ENCODE measurements at places on chromosomes 7 and 10.

DNA sequence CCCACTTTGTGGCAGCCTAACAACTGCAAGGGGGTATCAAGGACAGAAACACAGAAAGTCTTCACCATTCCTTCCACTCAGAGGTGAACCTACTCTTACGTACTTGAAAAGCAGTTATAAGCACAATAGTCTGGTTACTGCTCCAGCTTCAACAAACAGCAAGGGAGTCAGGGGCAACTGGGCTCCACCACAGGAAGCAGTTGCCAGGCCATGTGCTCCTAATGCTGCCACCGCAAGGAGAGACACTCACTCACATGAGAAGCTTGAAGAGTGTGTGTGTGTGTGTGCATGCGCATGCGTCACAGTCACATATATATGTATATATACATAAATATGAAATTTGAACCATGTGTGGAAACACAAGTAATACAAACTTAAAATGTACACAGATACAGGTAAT, 65.5 kb downstream of the GRB10 start:
- no peak for DNase-seq

DNA sequence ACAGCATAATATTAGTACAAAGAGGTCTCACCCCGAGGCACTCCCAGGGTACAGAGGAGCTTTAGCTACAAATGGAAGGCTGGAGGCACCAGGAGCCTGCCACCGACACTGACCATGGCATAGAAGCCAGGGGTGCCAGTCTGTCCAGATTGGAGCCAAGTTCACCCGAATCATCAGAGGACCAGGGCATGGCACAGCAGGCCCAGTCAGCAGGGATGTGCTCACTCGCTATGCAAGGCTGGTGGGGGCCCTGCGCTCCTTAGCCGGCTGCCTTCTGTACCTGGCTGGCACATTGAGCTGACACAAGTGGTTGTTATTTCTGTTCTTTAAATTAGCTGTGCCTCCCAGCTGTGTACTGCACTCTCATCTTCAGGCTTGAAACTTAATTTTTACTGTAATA, 149.3 kb downstream of the TCERG1L start:
- DNase-seq = no peak

- DNase-seq = no peak
These were observed 22.2 kb downstream of the GSAP start for GRCh38 chr7:77393954-77394353.

DNA sequence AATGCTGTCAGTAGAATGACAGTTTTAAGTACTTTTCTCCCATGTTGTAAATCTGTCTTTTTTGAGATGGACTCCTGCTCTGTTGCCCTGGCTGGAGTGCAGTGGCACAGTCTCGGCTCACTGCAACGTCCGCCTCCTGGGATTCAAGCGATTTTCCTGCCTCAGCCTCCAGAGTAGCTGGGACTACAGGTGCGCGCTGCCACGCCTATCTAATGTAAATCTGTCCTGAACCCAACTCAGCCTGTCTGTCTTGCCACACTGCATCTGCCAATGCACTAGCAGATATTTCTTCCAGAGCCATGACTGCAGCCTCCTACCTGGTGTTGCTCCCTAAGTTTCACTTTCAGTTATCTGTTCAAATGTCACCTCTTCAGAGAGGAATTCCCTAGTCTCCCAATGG, 264.1 kb downstream of the PHF14 start:
- no peak for DNase-seq

DNA sequence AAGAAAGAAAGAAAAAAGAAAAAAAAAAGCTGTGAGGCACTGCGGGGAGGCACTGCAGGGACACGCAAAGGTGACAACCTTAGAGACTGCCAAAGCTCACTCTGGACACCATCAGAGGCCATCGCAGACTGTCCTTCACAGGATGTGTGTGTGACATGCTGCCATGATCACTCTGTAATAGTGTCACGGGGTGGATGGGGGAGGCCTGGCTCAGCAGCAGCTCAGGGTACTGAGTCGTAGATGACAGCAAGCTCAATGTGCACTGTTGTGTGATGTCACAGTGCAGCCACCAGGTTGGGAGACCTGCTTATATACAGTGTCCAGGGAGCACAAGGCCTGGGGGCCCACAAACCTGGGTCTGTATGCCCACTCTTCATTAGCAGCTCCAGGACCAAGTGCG, 83.3 kb downstream of the SLIT1 start:
- DNase-seq = no peak

GRCh38 chr10:132848291-132848701, 62.3 kb upstream of the NKX6-2 start:
- DNase-seq = no peak

DNA sequence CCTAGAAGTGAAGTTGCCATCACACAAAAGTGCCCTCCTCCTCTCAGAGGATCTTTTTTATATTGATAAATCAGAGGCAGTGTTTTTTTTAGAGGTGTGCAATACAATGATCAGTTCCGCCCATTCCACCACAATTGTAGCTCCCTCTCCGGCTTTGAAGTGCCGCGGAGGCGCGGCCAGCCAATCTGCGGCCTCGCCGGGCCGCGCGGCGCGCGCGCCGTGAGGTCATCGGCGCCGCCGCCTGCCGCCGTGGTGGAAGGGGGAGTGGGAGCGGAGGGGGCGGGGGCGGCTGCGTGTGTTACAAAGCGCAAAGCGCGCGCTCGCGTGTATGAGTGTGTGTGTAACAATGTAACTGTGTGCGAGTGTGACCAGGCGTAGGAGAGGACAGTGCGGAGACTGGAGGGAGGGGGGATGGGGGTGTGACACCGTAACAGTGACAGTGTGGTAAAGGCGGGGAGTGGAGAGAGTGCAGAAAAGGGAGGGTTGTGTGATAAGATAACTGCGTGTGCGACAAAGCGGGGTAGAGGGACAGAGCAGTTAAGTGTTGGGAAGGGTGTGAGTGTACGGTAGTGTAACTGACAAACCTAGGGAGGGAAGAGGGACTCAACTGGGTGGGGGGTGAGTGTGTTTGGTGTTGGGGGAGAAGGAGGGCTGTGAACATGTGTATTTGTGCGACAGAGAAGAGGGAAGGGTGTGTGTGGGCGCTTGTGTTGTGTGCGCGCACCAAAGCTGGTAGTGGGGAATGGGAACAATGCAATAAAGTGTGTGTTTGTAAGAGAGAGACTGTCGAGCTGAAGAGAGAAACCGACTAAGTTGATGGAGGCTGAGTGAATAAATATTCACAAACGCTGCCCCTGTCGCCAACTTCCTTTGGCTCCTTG, at the start of gene SP8:
SP8 (minus strand) TSS at position 108 of the 881 bp plus-strand sequence; CDS start at position 20, 88 bp downstream.
- no peak for DNase-seq

DNA sequence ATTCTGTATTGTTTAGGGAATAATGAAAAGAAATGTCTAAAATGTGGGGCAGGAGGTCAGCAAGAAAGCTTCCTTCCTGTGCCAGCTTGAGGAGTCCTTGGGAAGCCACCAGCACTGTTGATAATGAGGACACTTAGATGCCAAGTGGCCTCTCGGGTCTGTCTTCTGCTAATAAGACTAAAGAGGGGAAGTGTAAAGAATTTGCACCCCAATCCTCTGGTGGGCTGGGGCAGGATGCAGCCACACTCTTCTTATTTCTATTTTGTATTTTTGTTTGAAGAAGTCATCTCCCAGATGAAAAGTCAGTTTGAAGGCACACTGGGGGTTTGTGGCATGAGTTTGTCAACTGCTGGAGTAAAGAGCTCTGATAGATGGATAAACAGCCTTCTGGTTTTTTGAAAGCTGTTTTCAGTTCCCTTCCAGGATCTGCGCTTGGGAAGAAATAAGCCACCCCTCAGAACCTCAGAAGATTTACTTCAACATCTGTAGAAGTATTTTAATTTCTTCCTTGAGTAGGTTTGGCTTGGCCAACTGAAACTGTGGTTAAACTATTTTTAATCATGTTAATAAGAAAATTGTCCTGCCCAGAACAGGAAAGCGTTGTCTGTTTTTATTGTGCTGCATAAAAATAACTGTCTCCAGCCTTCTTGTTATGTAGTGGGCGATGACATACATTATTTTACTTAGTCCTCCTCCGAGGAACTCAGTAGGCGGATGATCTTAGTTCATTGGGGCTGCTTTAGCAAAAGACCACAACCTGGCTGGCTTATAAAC, 128.8 kb upstream of the GPR26 start:
- no peak for DNase-seq

DNA sequence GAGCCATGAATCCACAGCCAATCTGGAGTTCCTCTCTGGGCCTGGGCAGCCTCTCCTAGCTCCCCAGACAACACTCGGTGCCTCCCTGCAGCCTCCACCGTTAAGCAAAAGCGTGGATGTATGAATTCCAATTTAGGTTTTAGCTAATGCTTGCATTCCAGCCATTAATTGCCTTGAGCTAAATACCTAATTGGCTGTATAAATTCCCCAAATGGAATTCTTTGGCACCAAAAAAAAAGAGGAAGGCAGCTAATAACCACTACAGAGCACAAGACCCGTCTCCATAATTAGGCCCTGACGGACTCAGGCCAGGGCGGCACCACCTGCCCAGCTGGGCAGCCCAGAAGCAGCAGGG, 140.5 kb downstream of the PTPRN2 start:
- DNase-seq = no peak

DNA sequence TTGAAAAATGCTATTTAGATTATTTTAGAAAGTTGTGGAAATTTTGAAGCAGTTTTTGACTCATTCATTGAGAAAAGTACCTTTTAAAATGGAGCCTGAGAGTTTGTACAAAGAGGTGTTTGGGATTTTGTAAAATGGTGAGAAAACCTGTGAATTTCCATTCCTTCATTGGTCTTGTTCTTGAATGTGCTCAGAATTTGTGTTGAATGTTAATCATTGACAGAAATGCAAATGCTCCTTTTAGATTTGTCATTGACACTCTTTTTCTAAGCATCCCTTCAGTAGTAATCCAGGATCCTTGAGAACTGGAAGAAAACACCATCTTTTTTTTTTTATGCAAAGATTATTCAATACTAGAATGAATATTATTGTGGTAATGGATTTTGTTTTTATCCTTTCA, 74.8 kb downstream of the LCOR start:
- DNase-seq = no peak

- DNase-seq = no peak
These were observed 165.0 kb downstream of the CCSER2 start for GRCh38 chr10:84493361-84493760.

DNA sequence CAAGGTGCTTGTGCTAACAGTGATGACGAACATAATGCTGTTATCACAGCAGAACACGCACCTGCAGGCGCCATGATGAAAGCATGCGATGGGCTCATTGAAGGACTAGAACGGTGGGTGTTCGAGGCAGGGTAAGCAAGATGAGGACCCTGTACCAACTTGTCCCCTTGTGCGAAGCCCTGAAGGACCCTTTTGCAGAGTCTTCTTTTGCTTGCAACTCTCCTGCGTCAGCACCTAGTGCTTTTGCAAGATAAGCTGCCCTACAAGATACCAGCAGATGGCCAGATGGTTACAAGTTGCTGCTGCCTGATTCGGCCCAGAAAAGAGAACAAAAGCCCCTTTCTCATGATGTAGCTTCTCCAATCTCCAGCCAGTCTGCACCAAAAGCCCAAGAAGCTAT, 4.2 kb upstream of the IL15RA start:
- no peak for DNase-seq

- DNase-seq = no peak
These were observed 342.1 kb downstream of the SEMA3D start for GRCh38 chr7:84844771-84845170.

DNA sequence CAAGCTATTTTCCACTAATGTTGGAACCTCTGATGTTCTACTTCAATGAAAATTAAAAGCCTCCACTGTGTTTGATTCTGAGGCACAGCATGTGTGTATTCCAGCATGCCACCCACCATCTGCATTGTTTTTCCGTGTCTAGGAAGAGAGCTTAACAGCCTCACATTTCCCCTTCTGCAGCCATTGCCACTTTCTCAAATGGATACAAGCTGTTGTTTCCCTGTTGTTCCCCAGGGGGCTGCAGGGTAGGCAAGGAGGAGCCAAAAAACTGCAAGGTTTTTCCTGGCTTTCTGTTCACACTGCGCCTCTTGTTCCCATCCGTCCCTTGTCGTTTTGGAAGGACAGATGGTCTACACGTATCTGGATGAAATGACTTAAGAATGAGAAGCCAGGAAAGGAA, 72.3 kb upstream of the DNAJB12 start:
- no peak for DNase-seq

DNA sequence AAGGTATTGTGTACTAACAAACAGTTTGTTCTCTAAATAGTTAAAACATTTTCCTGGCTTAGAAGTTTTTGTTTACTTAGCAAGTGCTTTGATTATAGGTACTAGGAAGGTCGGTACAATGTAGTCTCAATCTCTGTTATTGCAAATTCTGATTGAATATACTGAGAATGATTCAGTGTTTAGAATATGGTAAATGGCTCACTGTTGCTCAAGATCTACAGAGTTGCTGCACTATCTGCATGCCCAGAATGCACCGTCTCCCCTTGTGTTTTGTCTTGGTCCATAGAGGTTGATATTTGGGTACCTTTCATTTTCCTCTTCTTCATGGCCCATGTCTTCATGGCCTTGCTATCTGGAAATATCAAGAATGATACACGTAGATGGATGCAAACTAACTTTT, 99.6 kb downstream of the KLF6 start:
- no peak for DNase-seq

DNA sequence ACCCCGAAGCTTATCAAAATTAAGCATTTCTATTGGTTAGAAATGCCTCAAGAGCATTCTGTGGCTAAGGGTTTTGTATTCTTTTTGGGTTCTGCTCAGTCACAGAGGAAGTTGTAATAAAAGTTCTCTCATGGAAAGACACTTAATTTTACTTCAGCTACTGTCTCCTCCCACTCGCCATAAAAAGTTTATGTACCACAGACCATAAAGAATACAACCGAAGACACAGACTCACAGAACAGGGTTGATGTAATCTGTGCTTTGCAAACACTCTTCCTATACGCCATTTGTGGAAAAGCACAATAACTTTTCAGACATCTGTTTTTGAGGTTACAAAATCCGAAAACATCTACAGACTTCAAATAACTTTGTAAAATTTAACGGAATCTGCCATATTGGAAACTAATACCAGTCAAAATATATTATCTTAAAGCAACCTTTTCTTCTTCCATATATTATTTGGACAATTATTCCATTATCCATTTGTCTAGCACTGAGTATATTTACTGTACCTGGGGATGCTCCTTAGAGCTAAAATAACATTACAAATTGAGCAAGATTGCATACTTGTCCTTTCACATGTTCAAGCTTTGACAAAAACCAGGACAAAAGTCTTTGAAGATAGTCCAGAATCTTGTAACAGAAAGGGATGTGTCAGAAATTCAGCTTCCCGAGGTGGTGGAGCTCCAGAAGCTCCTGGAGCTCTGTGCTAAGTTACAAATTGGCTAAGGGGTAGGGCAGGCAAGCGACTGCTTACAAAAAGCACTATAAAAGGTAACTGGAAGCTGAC, 219.0 kb upstream of the MEOX2 start:
- no peak for DNase-seq

DNA sequence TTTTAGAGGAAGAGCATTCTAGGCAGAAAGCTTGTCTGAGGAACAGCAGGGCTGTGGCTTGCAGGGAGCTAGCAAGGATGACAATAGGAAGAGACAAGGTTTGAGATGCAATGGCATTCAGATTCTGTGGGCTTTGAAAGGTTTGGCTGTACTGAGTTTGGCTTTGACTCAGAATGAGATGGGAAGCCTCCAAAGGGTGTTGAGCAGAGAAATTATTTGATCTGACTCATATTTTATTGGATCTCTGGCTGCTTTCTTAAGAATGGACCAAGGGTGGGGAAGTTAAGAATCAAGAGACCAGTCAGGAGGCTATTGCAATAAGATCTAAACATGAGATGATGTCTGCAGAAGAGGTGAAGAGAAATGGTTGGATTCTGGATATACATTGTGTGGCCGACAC, 273.2 kb downstream of the CDK14 start:
- DNase-seq = no peak

GRCh38 chr7:78443811-78444210, 645.2 kb downstream of the PHTF2 start:
- DNase-seq = no peak

GRCh38 chr7:36448781-36449379, 59.2 kb downstream of the ANLN start:
- no peak for DNase-seq

All from AG04449 (cell line).